ENCODE measurements at places on chromosomes 4 and X. TPM values are rescaled to one million over a fixed set of nuclear protein-coding genes. Genes with fewer than 3 reads are reported as not detected.

GRCh38 chr4:178745203-178745602 lies 1303.0 kb upstream of the AGA start:
- DNase-seq: no peak

The MAP9 gene
- total RNA-seq: 12.9 TPM

DNA sequence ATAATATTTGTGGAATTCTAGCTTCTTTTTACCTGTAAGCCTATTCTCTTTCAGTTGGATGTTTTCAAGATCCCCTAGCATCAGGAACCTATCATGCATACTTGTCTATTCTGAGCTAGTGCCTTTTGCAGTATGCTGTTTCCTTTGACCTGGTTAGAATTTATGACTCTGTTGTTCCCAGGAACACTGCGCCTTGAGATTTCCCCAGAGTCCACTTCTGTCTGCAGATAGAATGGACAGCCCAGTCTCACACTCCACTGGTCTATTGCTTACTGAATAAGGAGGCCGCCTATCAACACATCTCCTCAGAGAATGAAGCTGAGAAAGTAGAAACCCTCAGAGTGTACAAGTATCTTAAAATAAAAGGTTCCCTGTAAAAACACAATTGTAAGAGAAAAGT lies 465.1 kb upstream of the GALNTL6 start:
- DNase-seq: no peak

GRCh38 chr4:15488658-15489470 lies 19.2 kb downstream of the CC2D2A start:
- no peak for DNase-seq

- DNase-seq: no peak
These were observed 29.5 kb downstream of the CCNQ start for GRCh38 chrX:153569475-153569874.

DNA sequence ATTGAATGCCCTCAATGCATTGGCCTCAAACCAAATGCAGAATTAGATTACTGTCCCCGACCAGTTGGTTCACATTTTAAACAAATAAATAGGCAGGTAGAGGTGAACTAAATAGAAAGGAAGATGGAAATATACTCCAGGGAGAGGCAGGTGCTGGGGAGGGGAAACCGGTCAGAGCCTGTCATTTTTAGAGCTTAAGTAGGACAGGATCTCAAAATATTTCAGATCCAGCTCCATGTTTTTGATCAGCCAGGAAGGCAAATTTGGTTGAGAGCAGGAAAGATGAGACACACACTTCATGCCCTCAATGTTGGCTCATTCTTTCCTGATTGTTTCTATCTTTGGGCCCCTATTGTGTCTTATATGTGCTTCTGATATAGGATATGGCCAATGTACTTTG lies 206.7 kb downstream of the SHROOM3 start:
- DNase-seq: no peak

- DNase-seq: no peak
These were observed 65.3 kb downstream of the CDS1 start for GRCh38 chr4:84648178-84648577.

The HSFX1 gene
- total RNA-seq: 0.54 TPM

The FATE1 gene
- not detected for total RNA-seq

The AR gene
- 18.3 TPM for total RNA-seq

- no peak for DNase-seq
These were observed 72.5 kb downstream of the QRFPR start for GRCh38 chr4:121308328-121308663.

DNA sequence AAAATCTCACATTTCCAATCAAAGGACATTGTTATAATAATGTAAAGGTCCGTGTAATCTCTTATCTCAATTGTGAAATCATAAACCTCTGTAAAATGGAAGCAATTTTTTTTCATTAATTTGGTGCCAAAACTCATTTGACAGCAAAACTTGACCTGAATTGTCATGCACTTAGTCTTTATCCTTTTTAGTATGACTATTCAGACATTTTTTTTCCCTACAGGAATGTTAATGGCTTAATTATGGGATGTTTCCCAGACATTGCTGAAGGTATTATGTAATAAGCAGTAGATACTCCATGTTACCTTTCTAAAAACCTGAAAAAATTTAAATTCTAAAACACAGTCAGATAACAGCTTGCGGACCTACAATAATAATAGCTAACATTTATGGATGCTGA lies 228.9 kb downstream of the LHFPL1 start:
- no peak for DNase-seq

DNA sequence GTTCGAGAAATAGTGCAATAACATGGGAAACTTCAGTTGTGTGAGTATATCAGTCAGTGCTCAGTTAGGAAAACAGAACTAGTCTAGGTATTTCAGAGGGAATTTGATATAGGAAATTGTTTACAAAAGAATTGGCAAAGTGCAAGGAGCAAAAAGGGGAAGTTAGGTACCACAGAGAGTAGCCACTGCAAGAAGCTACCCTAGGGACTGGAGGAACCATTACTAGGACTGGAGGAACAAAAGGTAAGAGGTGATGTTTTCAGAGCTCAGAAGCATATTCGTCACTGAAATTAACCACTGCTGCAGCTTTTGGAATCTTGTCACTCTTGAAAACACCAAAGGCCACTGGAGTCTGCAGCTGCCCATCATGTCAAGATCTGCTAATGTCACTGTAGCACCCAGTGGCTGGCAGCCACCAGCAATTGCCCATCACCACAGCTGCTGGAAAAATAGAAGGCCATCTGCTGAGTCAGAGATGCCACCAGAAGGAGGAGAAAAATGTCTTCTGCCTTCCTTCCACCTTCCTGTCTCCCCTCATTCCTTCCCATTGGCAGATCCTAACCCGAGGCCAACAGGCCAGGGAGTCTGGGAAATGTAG lies 160.6 kb upstream of the RPS6KA3 start:
- DNase-seq: no peak

The TRAM1L1 gene
- total RNA-seq: 0.78 TPM

The FGD1 gene
- 11.5 TPM for total RNA-seq

The INTS6L gene
- 23.0 TPM for total RNA-seq

GRCh38 chrX:68186552-68187262 lies 246.6 kb downstream of the OPHN1 start:
- no peak for DNase-seq

GRCh38 chr4:104519588-104519987 lies 24.9 kb upstream of the CXXC4 start:
- no peak for DNase-seq
